ENCODE measurements at places on chromosomes 13 and 19. TPM values are rescaled to one million over a fixed set of nuclear protein-coding genes. Genes with fewer than 3 reads are reported as not detected.

Gene PSG1
- not detected for total RNA-seq

Gene DZIP1
- total RNA-seq: 20.1 TPM

Gene MAP1S
- 19.3 TPM for total RNA-seq

Gene CALR3
- total RNA-seq: not detected

Gene GJB2
- 0.18 TPM for total RNA-seq

Gene SLC25A41
- total RNA-seq: not detected

Gene CILP2
- total RNA-seq: 2.5 TPM

Gene CCDC70
- total RNA-seq: not detected

Gene ACTMAP
- total RNA-seq: 0.74 TPM

Gene FAM216B
- not detected for total RNA-seq

Gene IRGQ
- total RNA-seq: 32.3 TPM

Gene ATP11A
- 8.9 TPM for total RNA-seq

Gene HIF3A
- total RNA-seq: 0.49 TPM

Gene ZNF208
- 0.09 TPM for total RNA-seq

Gene PSG3
- not detected for total RNA-seq

Gene C19orf81
- not detected for total RNA-seq

Data from fibroblast of the aortic adventitia (primary cell).